IgD-negative memory B cell (primary cell): ENCODE measurements at places on chromosomes 12 and 14. TPM values are rescaled to one million over a fixed set of nuclear protein-coding genes. Genes with fewer than 3 reads are reported as not detected.

LMNTD1 gene
- polyA plus RNA-seq = not detected

SPX gene
- polyA plus RNA-seq = 1.6 TPM

PRKD1 gene
- polyA plus RNA-seq = 1.0 TPM

IL22 gene
- not detected for polyA plus RNA-seq

TPH2 gene
- polyA plus RNA-seq = not detected

WNT5B gene
- polyA plus RNA-seq = 0.33 TPM

ANKRD33 gene
- polyA plus RNA-seq = not detected

PLEKHD1 gene
- polyA plus RNA-seq = 0.11 TPM
